Right kidney (tissue), 9 donors: ENCODE measurements at places on chromosomes 12 and 14.
A peak's percentile ranks its signal among the peaks of the same experiment; 100 is the strongest.

DNA sequence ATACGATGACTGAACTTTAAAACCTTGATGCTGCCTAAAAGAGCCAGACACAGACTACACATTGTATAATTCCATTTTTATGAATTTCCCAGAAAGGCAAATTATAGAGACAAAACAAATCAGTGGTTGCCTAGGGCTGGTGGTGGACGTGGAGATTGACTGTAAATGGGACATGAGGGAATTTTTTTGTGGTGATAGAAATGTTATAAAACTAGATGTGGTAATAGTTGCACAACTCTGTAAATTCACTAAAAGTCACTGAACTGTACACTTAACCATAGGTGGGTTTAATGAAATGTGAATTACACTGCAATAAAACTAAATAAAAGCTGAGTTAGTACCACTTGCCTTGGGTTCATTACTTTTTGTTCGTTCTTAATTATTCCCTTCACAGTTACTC is 72.1 kb downstream of the PLEKHA5 start:
- DNase-seq: no peak

GRCh38 chr12:72747111-72747849 is 475.1 kb downstream of the TRHDE start:
- no peak for DNase-seq

GRCh38 chr14:101009531-101009930 is 106.0 kb upstream of the RTL1 start:
- no peak for DNase-seq

- peak; percentile 15 for DNase-seq
These were observed 898.4 kb downstream of the SLC16A7 start for GRCh38 chr12:60494244-60494643.

- DNase-seq: no peak
These were observed 49.2 kb downstream of the FBXL14 start for GRCh38 chr12:1544996-1545700.

- DNase-seq: no peak
These were observed 37.1 kb downstream of the ITPR2 start for GRCh38 chr12:26795910-26796309.

GRCh38 chr14:99232714-99233214 is 39.2 kb downstream of the BCL11B start:
- DNase-seq: no peak

DNA sequence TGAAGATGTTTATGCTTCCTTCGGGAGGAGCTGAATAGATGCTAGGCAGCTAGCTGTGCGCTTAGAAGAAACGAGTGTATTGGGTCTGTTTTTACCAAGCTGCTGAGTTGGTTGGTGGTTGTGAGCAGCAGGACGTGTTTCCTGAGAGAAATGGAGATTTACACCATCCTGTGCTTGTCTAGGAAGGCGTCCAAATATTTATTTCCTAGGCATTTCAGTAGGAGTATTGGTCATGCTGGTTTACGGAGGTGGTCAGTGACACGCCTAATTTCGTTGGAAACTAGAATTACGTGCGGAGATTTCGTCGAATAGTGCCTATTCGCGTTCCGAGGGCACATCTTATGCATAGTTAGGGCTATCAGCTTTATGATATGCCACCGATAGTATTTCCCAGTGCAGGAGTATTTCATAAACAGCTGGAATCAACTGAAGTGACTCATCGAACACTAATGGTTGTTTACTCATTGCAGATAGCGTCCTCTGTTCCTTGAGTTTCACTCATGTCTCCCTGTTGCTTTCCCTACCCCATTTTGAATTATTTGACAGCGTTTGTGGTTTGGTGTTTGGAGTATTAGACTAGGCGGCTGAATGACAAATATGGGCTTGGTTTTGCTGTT is 780 bp downstream of the TBC1D15 start:
- no peak for DNase-seq

GRCh38 chr12:108995370-108995992 is 25.4 kb downstream of the SVOP start:
- DNase-seq: no peak

DNA sequence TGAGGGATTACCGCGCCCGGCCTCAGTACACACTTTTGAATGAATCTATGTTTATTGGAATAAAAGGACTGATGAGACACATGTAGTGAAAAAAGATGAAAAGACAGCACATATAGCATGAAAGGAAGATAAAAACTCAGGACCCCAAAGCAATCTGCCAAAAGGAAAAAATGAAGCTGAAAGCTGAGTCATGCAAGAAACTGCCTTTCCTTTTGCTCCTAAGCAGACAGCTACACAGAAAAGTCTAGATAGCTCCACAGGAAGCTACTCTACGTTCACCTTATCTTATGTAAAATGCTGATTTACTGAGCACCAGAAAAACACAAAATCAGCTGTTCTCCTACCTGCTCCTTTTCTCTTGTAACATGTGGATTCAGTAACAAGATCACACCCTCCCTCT is 128.4 kb downstream of the NTF3 start:
- no peak for DNase-seq

DNA sequence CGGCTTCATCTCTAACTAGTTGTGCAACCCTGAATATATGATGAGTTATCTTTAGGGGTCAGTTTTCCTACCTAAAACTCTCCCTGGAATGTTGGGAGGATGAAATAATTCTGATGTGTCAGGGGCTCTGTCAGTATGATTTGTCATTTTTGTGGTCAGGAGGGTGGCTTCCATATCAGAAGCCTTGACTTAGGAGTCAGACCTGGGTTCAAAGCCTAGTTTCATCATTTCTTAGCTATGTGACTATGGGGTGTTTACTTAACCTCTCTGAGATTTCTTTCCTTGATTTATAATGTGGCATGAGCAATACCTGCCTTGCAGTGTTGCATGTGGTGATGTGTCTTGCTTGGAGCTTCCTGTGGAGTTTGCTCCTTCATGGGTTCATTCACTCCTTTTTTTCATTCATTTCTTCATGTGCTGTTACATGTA is 146.8 kb downstream of the CHST11 start:
- no peak for DNase-seq

DNA sequence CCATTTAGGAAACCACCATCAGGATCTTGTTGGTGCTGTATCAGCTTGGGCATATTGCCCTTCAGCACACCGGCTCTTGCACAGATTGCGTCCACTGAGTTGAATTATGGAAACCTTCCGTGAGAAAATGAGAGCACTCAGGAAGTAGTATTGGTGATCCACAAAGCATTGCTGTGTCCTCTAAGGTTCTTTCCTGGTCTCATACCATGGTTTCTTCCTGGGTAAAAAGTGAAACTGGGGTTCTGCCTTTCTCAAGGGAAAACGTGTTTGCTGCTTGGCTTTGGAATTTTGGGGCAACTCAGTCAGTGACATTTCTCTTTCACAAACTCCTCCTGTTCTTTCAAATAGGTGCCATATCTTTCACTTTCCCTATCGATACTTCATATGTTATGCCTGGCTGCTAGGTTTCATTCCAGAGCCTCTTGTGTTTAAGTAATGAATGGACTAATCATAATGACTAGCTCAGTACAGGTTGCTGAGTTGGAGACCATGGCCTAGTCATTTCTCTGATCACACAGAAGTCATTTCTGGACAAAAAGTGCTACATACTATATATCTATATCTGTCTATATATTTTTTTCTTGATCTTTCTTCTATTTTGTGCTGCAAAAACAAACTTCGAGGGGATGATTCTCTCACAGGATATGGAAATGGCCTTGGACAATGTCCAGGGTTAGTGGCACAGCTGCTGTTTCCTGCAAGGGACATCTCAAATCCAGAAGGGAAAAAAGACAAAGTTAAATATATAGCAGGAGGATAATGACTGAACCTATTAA is 423.4 kb downstream of the ZFP36L1 start:
- no peak for DNase-seq

GRCh38 chr14:30264161-30264560 is 294.8 kb upstream of the G2E3 start:
- DNase-seq: no peak
